T-cell (primary cell): ENCODE measurements at places on chromosomes 1 and 21.

DNA sequence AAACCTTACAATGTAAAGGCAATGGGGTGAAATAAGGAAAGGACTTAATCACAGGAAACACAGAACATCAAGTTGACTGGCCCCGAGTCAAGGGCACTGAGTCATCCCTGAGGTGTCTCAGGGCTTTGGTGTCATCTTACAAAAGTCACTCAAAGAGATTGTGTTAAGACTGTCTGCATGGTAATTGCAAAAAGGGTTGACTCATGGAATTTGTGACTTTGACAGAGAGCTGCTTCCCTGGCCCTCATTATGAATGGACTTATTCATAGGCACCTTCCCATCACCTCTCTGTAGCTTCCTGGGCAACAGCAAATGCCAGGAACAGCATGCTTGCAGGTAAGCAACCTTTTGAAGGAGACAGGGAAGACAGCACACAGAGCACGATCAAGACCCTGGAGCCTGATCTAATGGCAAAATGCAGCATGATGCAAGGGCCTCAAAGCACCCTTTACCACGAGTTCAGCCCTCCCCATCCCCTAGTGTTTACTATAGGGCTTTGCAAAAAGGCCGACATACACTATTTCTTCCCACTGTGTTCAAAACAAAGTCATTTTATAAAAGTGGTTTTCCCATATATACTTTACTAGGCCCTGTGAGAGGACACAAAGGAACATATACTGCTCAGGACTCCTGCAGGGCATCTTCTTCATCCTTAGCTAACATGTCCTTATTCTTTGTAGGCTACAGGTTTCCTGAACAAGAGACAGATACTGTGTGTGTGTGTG, 17.1 kb downstream of the ZP4 start:
- DNase-seq = no peak

GRCh38 chr1:198635964-198636363, 2.9 kb upstream of the PTPRC start:
- no peak for DNase-seq

DNA sequence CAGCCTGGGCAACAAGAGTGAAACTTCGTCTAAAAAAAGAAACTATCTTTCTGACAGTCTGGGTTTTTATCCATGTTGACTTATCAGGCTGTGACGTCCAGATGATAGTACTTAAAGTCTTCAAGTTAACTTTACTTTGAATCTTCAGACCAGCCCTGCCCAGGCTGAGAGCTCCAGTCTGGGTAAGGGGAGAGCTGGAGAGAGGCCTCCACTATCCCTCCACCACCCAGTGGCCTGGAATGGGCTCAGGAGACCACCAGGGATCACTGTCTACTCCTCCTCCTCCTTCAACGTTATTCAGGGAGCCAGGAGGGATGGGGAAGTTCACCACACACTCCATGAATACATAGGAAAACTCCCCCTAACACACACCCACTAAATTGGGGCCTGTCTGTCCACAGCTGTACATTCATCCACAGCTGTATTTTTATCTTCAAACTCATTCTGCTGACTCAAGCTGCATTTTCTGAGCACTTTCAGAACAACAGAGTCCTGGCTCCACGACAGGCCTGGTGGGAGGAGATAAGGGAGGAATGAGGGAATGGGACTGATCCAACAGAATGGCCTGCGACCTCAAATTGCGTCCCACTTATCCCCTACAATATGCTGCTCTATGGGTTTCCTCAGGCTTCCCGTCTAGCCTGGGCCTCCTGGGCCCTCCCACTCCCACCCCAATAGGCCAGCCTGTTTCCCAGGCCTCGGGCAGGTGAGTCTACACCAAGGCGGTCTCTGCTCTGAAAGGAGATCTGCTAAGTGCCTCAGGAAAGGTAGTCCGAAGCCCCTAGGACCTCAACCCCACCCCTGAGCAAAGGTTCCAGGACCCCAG, 1.8 kb downstream of the SLC45A3 start:
- DNase-seq = no peak

DNA sequence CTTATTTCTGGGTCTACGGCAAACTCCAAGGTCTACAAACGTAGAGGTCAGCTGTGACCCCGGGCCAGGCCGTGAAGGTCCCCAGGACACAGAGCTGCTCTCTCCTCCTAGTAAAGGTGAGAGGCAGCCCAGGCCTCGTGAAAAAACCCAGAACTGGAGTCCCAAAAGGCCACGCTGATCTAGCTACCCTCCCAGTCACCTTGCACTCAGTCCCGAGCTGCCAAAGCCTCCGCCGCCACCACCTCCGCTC, 125 bp downstream of the ATP5PF start:
- no peak for DNase-seq

- no peak for DNase-seq
Observed at GRCh38 chr1:29511436-29511835, 275.1 kb downstream of the PTPRU start.

DNA sequence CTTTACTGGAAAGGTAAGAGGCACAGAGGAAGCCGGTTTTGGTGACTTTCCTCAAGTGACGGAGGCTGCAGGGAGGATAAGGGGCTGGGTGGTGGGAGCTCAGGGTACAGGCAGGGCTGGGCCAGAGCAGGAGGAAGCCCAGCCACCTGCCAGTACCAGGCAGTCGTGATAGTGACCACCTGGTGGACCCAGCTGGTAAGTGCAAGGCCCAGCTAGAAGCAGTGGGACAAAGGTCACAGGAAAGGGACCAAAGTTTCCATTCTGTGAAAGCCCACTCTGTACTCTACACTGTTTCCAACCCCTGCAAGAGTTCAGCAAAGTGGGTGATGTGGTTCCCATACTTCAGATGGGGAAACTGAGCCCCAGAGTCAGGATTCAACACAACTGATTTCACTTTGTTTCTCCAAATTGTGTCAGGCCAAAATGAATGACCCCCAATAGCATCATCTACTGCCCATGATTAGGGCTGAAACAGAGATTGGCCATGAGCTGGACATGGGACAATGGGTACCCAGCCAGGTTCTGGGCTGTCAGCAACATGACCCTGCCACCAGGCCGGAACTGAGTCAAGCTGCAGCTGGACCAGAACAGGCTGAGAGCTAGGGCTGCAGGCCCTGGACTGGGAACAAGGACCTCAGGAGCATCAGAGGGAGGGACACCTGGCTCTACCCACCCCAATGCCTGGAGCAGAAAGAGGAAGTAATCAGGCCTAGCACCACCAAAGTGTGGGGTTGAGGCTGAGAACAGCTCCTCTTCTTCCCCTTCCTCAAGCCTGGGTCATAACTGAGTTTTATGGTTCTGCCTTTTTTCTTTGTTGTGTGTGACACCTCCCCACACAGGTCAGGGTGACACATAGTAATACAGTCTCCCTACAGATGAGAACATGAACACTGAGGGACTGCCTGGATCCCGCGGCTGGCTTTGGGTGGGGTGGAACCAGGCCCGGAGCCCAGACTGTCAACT, 50.2 kb downstream of the KCNN3 start:
- peak; percentile 15 for DNase-seq

DNA sequence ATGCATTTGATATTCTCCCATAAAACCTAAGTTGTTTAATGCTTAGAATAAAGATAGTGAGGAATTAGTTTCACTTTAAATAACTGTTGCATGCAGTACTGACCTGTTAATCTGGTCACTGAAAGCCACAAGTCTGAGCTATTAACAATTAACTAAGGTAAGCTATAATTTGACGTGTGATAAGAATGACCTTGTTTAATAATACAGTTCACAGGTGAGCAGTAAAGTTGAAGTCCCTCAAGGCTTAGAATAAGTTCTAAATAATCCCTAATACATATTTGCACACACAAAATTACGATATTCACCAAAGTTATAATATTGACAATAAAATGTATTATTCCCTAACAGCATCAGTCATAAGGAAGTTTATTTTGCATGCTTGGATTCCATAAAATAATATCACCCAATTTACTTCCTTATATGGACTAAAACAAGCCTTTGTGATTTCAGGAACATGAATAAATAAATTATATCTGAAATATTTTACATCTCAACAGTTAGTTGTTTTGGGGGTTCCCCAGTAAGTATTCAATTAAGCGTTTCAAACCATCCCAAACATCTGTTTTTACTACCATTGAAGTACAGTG, 70.6 kb upstream of the CHRM3 start:
- no peak for DNase-seq

GRCh38 chr1:228723921-228724320, 11.4 kb upstream of the RHOU start:
- no peak for DNase-seq

GRCh38 chr1:63931468-63931867, 157.7 kb downstream of the ROR1 start:
- DNase-seq = no peak

- DNase-seq = no peak
Observed at GRCh38 chr1:56577406-56578137, 1.8 kb downstream of the PLPP3 start.

- no peak for DNase-seq
Observed at GRCh38 chr1:199109160-199109559, 470.3 kb downstream of the PTPRC start.

DNA sequence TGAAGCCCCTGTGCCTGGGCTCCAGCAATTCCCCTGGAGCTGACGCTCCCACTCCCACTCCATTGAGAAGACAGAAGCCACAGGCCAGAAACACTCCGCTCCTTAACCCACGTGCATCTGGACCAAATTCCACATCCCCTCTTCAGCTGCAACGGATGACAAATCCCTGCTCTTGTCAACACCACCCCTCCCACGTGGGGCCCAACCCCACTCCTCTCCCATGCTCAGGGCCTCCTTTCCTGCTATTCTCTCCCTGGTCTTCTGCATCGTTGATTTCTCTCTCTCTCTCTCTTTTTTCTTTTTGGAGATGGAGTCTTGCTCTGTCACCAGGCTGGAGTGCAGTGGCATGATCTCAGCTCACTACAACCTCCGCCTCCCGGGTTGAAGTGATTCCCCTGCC, 18.3 kb downstream of the CA6 start:
- DNase-seq = no peak

DNA sequence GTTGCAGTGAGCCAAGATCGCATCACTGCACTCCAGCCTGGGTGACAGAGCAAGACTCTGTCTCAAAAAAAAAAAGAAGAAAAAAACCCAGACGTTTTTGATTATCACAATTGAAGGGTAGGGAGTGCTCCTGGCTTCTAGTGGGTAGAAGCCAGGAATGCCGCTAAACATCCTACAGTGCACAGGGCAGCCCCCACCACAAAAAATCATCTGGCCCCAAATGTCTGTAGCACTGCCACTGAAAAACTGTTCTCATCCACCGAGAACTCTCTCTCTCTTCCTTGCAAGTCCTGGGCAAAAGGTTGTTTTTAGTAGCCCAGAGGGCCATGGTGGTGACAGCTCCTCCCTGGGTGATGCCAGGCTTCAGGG, 35.6 kb upstream of the GPR157 start:
- DNase-seq = no peak

- DNase-seq = no peak
Observed at GRCh38 chr1:157515141-157515540, 37.2 kb downstream of the FCRL5 start.

- DNase-seq = no peak
Observed at GRCh38 chr1:150061632-150062101, 5.9 kb upstream of the VPS45 start.

DNA sequence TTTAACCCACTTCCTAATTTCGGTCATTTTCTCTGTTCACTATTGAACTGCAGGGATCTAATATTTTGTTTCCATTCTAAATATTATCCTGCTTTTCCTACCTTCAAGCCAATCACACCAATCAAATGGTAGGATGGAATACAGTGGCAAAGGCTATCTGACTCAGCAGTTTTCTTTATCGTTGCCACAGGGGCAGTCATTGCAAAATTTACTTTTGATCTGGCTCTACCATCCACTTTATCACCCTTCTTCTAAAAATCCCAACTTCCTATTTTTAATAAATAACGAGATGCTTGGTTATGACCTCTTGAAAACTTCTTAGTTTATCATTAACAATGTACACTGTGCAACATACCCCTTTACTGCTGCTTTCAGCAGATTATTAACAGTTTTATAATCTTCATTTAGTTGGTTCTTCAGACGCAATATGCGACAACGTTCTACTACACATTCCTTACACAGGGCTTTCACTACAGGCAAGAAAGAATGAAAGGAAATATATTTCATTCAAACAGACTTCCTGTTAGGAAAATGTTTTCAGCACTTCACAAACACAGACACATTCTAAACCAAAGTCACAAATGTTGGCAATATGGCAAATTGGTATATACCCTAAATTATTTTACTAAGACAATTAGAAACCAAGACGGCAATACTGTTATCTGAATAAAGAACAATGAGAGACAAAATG, 52.3 kb upstream of the RAP1GAP start:
- DNase-seq = no peak

GRCh38 chr1:203328714-203329122, 22.2 kb downstream of the FMOD start:
- DNase-seq = no peak

GRCh38 chr1:99363531-99363930, 99.2 kb downstream of the PLPPR4 start:
- no peak for DNase-seq

DNA sequence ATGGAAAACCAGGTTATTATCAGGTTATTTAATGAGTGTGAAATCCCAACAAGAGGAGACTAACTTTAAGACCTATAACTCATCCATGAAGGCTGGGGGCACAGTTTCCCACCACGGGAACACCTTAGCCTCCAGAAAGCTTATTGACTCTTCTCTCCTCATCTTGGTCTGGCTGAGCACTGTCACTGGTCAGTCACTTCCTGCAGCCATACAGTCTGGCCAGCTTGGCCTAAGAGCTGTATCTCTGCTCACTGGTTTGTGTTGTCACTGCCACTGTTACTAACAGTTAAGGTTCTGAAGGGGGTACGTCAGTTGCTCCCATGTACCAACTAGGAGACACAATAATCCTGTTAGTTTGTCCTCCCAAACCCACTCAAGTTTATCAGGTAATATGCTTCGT, 16.7 kb upstream of the DDAH1 start:
- no peak for DNase-seq
